ENCODE measurements at places on chromosomes 2 and 18.

DNA sequence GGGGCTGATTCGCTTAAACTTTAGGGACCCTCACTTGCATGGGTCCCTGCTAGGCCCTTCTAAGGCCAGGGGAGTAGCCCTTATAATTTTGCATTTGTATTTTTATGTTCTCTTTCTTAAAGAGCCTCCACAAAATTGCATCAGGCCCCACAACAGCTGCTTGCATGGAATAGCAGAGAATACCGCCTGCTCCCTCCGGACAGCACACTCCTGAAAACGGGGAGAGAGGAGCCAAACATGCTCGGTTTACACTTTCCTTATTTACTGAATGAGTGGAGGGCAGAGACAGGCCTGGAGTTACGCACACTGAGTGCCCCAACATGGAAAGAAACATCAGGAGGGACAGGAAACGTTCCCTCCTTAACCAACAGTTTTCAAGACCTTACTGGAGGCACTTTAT is 132.2 kb downstream of the ANTXR1 start:
- DNase-seq, result no peak

DNA sequence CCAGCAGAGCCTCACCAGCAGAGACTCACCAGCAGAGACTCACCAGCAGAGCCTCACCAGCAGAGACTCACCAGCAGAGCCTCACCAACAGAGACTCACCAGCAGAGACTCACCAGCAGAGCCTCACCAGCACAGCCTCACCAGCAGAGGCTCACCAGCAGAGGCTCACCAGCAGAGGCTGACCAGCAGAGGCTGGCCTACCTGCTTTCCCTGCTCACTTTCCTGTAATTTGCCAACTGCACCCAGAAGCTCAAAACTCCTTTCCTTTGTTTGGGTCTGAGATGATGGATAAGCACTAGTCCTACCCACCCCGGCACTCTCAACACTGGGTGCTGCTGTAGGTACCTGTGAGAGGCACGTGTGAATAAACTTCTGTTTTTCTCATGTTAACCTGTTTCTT is 36.4 kb upstream of the PXDN start:
- no peak for DNase-seq

- DNase-seq, result peak; percentile 40
These were observed 128.3 kb downstream of the AFF3 start for GRCh38 chr2:100013892-100014677.

GRCh38 chr2:17805717-17806363 is 10.4 kb upstream of the MSGN1 start:
- DNase-seq, result no peak

- peak; percentile 27 for DNase-seq
These were observed 215.9 kb downstream of the SP3 start for GRCh38 chr2:173749315-173749714.

- DNase-seq, result no peak
These were observed 79.6 kb upstream of the SKOR2 start for GRCh38 chr18:47331026-47331425.

- DNase-seq, result no peak
These were observed 42.6 kb downstream of the LPIN2 start for GRCh38 chr18:2970344-2970743.

Data from epithelial cell of esophagus (primary cell).